Karpas-422 (cell line): ENCODE measurements at places on chromosomes 7 and 10. TPM values are rescaled to one million over a fixed set of nuclear protein-coding genes. Genes with fewer than 3 reads are reported as not detected.

ASB10 gene
- total RNA-seq, result not detected in 2 replicates

ZNF680 gene
- 18.3 and 73.6 TPM in 2 replicates for total RNA-seq

VGF gene
- total RNA-seq, result 0.86 and 1.4 TPM in 2 replicates

SLC26A3 gene
- total RNA-seq, result not detected in 2 replicates

CALCR gene
- total RNA-seq, result not detected in 2 replicates

GET4 gene
- 16.2 and 33.3 TPM in 2 replicates for total RNA-seq

GRCh38 chr7:112399501-112399900 lies 50.8 kb upstream of the IFRD1 start:
- no peak for DNase-seq
- H3K4me1 ChIP-seq, result no peaks in the 10 kb centered on the region

GRCh38 chr7:100185726-100186125 lies 8.0 kb downstream of the STAG3 start:
- no peak for DNase-seq
- no peak overlapping the region for H3K27ac ChIP-seq
- H3K36me3 ChIP-seq, result no peaks in the 10 kb centered on the region
- H3K4me1 ChIP-seq, result peaks cover 7% of the 10 kb centered on the region
- no peak overlapping the region for H3K4me3 ChIP-seq

- H3K4me1 ChIP-seq, result peaks cover 4% of the 10 kb centered on the region
- no peaks in the 10 kb centered on the region for H3K36me3 ChIP-seq
- no peak for DNase-seq
- H3K27ac ChIP-seq, result no peak overlapping the region
- H3K4me3 ChIP-seq, result no peak overlapping the region
These were observed 267.5 kb upstream of the PRKCQ start for GRCh38 chr10:6847561-6847960.

GRCh38 chr7:39560408-39560807 lies 5.8 kb upstream of the YAE1 start:
- no peaks in the 10 kb centered on the region for H3K36me3 ChIP-seq
- H3K27ac ChIP-seq, result no peak overlapping the region
- no peaks in the 10 kb centered on the region for H3K27me3 ChIP-seq

DNA sequence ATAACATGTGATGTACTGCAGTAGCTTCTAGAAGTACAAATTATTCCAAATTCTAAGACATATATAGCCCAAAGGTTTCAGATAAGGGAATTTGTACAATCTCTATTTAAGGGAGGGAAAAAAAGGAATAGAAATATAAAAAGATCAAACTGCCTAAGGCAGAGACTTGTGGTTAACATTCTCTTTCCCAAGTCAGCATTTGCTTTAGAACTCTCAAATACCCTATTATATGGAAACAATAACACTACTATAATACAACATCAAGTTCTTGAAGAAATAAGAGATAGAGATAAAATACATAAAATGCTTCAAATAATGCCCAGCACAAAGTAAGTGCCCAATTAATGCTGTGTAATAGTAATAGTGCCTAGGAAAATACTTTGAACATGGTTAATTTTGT lies 123.1 kb downstream of the CRPPA start:
- H3K4me3 ChIP-seq, result no peak overlapping the region
- H3K27ac ChIP-seq, result no peak overlapping the region
- DNase-seq, result no peak
- H3K27me3 ChIP-seq, result no peaks in the 10 kb centered on the region
- no peaks in the 10 kb centered on the region for H3K36me3 ChIP-seq
- no peaks in the 10 kb centered on the region for H3K4me1 ChIP-seq

GRCh38 chr10:110160081-110160480 lies 47.3 kb upstream of the MXI1 start:
- H3K36me3 ChIP-seq, result no peaks in the 10 kb centered on the region
- no peaks in the 10 kb centered on the region for H3K4me1 ChIP-seq
- H3K4me3 ChIP-seq, result no peak overlapping the region
- no peak overlapping the region for H3K27ac ChIP-seq

- no peaks in the 10 kb centered on the region for H3K36me3 ChIP-seq
- peaks cover 6% of the 10 kb centered on the region for H3K4me1 ChIP-seq
- H3K4me3 ChIP-seq, result no peak overlapping the region
These were observed 14.8 kb upstream of the CH25H start for GRCh38 chr10:89221919-89222318.

DNA sequence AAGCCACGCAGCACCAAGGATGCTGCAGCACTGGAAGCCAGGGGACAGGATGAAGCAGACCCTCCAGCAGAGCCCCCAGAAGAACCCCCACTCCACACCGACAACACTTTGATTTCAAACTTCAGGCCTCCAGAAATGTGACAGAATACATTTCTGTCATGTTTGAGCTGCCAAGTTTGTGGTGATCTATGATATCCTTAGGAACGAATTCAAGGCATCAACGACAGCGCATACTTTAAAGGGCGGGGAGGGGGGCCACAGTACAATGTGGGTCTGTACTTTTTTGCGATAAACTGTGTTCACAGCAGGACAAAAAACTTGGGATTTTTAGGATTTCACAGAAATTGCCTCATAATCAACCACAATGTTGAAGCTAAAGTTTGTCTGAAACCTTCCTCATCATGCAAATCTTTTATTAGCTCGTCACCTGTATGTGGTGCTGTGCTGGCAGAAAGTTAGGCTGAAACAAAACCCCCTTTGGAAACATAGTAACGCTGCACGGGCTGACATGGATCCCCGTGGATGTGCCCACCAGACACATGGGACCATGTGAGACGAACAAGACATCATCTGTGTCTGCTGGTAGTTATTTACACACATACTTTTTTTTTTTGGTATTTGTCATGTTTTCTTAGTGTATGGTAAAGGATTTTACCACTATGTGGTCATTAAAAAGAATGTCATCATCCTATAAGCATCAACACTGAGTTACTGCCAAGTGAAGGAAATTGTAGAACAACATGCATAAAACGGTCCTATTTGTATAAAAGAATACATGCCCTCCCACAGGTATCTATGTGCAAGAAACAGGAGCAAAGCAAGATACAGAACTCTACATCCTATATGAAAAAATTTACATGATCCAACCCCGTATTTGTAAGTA lies 113.3 kb upstream of the AFAP1L2 start:
- no peaks in the 10 kb centered on the region for H3K27me3 ChIP-seq
- H3K27ac ChIP-seq, result peak overlapping the region; percentile 5; the same call in 1 of the 2 replicates
- H3K4me1 ChIP-seq, result peaks cover 93% of the 10 kb centered on the region
- H3K36me3 ChIP-seq, result peaks cover 4% of the 10 kb centered on the region; the same call in 1 of the 2 replicates

- H3K4me1 ChIP-seq, result peaks cover 20% of the 10 kb centered on the region
- no peak overlapping the region for H3K27ac ChIP-seq
- no peaks in the 10 kb centered on the region for H3K27me3 ChIP-seq
- H3K36me3 ChIP-seq, result peaks cover 38% of the 10 kb centered on the region
These were observed 12.7 kb downstream of the IKZF5 start for GRCh38 chr10:122995936-122996335.

DNA sequence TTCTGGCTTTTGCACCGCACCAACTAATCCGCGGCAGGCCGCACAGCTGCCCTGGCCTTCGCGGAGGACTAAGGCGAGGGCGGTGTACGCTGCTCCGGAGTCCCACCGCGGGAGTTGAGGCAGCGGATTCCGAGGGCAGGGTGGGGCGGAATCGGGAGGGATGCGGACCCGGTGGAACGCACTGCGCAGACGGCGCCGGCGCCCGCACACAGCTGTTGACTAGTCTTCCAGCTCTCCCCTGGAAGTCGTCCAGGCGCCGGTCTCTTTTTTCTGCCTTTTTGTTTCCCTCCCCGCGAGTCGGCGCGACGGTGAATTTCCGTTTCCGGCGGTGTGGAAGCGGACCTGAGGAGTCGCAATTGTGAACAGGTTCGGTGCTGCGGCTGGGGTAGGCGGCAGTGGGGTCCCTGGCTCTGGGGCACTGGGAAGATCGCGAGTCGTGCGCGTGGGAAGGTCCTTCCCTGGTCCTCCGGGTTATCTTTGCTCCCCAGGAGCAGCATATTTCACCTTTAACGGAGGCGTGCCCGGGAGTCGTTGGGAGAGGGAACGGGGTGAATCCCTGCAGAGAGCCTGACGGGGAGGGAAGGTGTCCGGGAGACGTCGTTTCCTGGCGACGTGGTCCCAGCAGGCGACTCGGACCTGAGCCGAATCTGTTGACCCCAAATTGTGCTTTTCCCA lies at the start of gene ASAH2B:
TSS of gene ASAH2B (plus strand) at position 319 of the 675 bp plus-strand sequence. CDS start 5,195 bp downstream, outside the sequence.
- no peaks in the 10 kb centered on the region for H3K27me3 ChIP-seq
- 0 out of 2 replicates have a peak within 1 kb of the TSS, but pooled peaks have one; percentile 23 for H3K27ac ChIP-seq
- DNase-seq, result peak; percentile 92
- H3K4me3 ChIP-seq, result peak within 1 kb of the TSS; percentile 97
- peaks cover 16% of the 10 kb centered on the region for H3K4me1 ChIP-seq
- H3K36me3 ChIP-seq, result no peaks in the 10 kb centered on the region

- H3K27me3 ChIP-seq, result no peaks in the 10 kb centered on the region
- no peaks in the 10 kb centered on the region for H3K4me1 ChIP-seq
- no peaks in the 10 kb centered on the region for H3K36me3 ChIP-seq
- no peak overlapping the region for H3K4me3 ChIP-seq
These were observed 66.9 kb upstream of the SLC25A13 start for GRCh38 chr7:96388620-96389383.

DNA sequence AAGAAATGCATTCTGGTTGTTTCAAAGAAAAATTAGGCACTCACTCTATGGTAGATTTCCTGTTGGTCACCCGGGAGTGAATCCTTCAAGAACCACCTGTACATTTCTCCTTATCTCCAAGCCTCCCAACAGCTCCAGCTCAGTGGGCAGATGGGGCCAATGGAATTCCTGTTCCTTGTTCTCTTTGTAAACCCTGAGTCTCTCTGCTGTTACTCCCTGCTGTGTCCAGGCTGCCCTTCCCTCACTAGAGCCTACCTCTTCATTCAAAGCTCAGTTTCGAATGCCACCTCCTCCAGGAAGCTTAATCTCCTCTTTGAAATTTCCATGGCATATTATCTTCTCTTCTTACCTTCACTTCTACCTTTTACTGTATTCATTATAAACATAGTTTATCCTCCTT lies 3.5 kb upstream of the BMPER start:
- H3K27me3 ChIP-seq, result no peaks in the 10 kb centered on the region
- H3K27ac ChIP-seq, result no peak overlapping the region
- H3K4me3 ChIP-seq, result no peak overlapping the region
- H3K36me3 ChIP-seq, result no peaks in the 10 kb centered on the region

DNA sequence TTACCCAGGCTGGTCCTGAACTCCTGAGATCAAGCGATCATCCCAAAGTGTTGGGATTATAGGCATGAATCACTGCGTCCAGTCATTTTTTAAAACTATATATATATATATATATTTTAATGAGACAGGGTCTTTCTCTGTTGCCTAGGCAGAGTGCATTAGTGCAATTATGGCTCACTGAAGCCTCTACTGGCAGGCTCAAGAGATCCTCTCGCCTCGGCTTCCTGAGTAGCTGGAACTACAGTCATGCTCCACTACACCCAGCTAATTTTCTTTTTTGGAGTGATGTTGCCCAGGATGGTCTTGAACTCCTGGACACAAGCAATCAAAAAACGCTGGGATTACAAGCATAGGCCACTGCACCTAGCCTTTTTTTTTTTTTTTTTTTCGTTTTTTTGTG lies 55.3 kb upstream of the KAT6B start:
- H3K36me3 ChIP-seq, result no peaks in the 10 kb centered on the region
- no peak overlapping the region for H3K4me3 ChIP-seq
- peak; percentile 66 for DNase-seq
- H3K4me1 ChIP-seq, result peaks cover 13% of the 10 kb centered on the region
- peak overlapping the region; percentile 57 for H3K27ac ChIP-seq

- H3K27ac ChIP-seq, result no peak overlapping the region
- H3K36me3 ChIP-seq, result no peaks in the 10 kb centered on the region
- DNase-seq, result no peak
- no peaks in the 10 kb centered on the region for H3K27me3 ChIP-seq
- no peaks in the 10 kb centered on the region for H3K4me1 ChIP-seq
These were observed 49.4 kb upstream of the IGFBP3 start for GRCh38 chr7:45970454-45970853.

- no peak overlapping the region for H3K4me3 ChIP-seq
- 0 out of 2 replicates have a peak, but pooled peaks cover 2% of the 10 kb centered on the region for H3K27me3 ChIP-seq
- DNase-seq, result no peak
- peaks cover 41% of the 10 kb centered on the region for H3K4me1 ChIP-seq
- no peaks in the 10 kb centered on the region for H3K36me3 ChIP-seq
- H3K27ac ChIP-seq, result no peak overlapping the region
These were observed 46.3 kb downstream of the EGFR start for GRCh38 chr7:55065079-55065478.
